ENCODE measurements at places on chromosomes 2 and 18.

- DNase-seq: no peak
Measured at GRCh38 chr2:145691659-145692058, 1171.7 kb upstream of the ZEB2 start.

DNA sequence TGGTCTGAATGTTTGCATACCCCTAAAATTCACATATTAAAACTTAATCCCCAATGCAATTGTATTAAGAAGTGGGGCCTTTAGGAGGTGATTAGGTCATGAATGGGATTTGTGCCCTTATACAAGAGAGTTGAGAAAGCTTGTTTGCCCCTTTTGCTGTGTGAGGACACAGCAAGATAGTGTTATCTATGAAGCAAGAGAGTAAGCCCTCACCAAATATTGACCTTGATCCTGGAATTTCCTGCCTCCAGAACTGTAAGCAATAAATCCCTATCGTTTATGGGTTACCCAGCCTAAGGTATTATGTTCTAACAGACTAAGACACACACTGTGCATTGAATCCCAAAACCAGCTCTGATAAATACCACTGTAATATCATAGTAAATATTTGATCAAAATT is 32.2 kb downstream of the NR4A2 start:
- DNase-seq: no peak

DNA sequence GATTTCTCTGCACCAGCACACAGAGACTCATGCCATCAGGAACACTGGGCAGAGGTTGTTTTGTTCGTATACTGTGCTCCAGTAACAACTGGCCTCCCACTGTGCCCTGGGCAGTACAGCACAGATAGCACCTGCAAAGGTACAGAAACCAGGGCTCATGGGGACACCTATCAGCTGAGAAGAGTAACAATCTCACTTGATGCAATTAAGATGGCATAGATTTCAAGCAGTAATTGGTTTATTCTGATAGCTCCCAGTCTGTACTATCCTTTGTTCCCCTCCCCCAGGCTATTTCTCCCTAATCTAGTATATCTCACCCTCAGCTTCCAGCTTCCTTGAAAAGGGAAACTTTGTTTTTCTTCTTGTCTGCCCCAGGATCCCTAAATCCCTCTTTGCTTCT is 343.9 kb upstream of the MMADHC start:
- no peak for DNase-seq

GRCh38 chr2:227188292-227188691 is 23.9 kb downstream of the COL4A3 start:
- no peak for DNase-seq

DNA sequence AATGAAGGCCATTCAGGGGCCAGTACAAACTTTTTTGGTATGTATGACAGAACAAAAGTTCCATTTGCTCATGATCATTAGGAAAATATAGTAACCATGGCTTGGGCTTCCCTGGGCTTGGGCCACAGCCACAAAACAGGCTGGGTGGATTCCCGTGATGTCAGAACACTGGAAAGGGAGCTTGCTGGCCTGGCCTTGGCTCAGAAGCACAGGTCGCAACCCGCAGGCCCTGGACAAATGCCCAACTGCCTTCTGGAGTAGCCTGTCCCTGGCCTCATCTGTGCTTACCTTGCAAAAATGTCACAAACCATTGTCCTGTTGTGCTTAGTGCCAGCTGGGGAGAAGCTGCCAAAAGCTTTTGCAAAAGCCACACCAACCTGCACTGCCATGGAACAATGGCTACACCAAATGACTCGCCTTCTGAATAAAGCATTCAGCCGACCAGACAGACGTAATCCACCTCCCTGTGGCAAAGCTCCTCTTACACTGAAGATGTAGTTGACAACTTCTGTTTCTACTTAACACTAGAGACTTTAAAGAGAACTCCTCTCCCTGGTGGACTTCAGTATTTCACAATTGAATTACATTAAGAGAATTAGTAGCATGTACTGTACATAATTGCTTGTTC is 125.5 kb downstream of the ANKRD44 start:
- no peak for DNase-seq

DNA sequence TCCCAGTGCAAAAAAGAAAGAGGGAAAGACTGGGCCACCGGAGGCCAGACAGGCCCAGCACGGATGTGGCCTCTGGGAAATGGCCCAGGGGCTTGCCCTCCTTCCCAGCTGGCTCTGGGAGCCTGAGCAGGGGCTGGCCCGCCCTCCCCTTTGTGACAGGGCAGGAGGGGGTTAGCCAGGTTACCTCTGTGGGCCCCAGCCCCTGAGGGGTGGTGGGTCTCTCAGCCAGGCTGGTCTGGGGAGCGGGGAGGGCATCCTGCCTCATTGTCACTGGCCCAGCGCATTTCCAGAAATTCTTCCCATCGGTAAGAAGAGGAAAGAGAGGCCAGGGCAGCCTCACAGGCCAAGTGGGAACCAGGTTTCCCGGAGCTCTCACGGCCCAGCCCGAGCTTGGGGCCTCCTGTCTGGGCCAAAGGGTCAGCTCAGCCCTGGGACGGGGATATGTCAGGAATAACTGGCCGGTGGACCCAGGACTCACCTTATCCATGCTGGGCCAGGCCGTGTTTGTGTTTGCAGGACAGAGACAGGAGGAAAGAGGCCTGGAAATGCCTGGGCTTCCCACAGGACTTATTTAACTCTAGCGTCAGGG is 182.2 kb downstream of the ZFP36L2 start:
- DNase-seq: no peak

GRCh38 chr18:23244401-23244800 is 109.1 kb downstream of the CABLES1 start:
- DNase-seq: no peak

DNA sequence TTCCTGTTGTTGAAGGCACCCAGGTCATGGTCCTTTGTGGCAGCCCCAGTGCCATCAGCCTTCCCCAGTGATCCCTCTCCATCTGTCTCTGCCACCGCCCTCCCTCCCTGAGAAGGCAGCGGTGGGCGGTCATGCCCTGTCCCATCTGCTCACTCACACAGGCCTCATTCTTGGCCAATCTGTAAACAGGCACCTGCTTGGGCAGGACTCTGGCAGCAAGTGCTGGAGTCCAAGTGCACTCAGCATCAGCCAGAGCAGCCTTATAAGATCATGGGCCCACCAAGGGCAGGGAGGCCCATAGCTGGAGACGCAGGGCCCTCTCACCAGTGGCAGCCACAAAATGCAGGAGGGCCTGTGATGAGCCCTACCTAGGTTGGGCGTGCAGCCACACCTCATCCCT is 140.9 kb downstream of the TWIST2 start:
- DNase-seq: no peak

DNA sequence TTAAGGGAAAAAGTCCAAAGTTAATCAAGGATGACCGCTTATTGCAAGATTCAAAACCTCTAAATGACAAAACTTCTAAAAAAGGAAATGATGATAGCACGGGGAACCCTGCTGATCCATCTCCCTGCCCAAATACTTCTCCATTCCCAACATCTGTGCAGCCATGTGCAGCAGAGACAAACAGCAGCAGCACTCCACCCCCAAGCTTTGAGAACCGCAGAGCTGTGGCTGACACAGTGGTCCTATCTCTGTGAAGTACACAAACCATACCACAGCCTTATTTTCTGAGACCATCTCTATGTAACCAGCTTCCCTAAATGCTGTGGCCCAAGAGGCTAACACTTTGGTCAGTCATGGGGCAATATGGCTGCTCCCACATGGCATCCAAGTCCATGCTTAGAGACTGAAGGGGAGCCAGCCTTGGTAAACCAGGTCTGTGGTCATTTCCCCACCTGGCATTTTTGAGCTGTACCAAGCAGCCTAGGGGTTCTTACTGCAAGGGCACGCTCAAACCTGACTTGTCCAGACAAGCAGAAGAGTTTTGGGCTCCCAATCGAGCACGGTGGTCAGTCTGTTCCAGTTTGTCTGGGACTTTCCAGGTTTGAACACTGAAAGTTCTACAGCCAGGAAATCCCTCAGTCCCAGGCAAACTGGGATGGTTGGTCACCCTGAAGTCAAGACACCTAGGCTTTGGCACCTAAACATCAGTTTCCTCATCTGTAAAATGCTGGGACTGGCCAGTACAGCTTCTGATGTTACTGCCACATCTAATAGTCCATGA is 17.1 kb upstream of the NFE2L2 start:
- no peak for DNase-seq

- no peak for DNase-seq
Measured at GRCh38 chr18:44464398-44465180, 216.1 kb upstream of the SETBP1 start.

GRCh38 chr2:3572620-3573019 is 2.4 kb upstream of the RPS7 start:
- no peak for DNase-seq

- DNase-seq: no peak
Measured at GRCh38 chr2:18194161-18194560, 315.7 kb downstream of the KCNS3 start.

DNA sequence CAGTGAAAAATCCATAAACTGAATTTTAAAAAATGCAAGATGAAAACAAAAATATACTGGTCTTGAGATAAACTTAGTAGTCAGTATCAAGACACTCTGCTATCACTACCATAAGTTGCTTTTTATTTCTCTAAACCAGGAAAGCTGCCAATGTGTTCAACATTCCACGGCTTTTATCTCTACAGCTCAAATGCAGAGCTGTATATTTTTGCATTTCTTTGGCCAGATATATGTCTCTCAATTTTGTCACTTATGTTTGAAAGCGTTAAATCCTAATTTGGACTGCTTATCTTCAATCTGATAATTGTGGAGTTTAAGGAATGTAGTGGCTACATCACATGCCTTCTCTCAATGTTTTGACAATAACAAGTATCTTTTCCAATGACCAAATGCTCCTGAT is 609.5 kb downstream of the EPHA4 start:
- DNase-seq: no peak

- no peak for DNase-seq
Measured at GRCh38 chr2:182248362-182248761, 178.5 kb downstream of the PDE1A start.

DNA sequence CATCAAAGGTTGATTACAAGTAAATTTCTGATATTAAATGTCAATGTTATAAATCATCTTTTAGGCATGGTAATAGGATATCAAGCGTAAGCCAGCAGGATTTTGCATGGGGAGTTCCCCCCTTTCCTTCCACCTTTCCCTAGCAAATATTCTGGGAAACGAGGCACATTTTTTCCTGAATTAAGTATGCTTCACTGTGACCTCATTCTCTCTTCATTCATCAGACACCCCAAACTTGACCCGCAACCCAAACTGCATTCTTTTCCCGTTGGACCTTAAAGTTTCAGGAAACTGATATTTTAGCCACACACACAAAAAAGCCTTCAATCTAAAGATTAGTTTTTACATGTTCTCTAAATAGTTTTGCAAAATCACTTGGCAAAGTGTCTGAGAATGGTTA is 214.5 kb upstream of the CTAGE1 start:
- no peak for DNase-seq

- DNase-seq: no peak
Measured at GRCh38 chr18:38368886-38369285, 803.3 kb upstream of the CELF4 start.

DNA sequence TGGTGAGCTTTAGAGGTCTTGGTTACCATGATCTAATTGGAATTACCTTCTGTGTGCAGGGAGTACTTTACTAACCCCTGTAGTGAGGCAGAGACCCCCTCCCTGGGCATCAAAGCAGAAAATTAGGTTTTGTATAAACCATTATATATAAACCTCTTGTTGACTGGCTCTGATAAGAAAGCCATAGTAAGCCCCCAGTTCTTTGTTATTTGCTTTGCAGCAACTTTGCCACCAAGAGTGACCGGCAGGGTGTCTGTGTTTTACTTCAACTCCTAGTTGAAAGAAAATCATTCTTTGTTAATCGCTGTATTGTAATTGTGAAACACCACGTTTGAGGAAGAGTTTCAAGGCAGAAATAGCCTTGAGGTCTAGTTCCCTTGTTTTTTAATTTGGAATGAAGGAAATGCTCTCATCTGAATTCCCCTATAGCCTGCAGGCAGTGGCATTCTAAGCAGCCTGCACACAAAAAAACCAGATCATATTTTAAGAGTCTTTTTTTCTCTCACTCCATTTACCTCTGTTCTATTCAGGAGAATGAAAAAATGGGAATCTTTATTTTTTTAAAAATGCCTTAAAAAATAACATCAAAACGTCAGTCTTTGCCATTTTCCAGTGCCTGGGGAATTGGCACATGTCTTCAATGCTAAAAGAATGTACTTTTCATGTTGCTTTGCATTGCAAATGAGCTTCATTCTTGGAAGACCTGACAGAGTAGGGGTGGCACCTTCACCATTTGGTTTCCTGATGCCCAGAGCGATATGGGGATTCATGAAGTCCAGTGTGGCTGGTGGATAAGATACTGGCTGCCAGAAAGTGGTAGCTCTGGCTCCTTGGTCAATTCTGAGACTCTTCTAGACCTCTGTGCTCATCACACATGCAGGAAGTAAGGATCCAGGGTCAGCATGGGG is 338.1 kb downstream of the SLC4A3 start:
- DNase-seq: no peak

DNA sequence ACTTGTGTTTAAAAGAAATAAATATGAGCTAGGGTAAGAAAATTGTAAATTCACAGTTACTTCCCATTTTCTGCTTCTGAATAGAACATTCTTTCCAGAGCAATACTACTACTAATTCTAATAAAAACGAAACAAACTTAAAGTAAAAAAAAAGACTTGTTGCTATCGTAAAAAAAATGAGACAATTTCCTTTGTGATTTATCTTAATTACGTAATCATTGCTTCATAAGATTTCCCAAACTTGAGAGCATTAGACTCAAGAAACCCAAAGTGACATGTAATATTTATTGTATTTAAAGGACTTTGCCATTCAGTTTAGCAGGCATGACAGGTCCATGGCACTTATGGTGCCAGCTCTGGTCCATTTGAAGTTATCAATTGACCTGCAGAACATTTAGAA is 153.8 kb downstream of the AQP4 start:
- no peak for DNase-seq

- no peak for DNase-seq
Measured at GRCh38 chr2:205914213-205915129, 171.5 kb downstream of the INO80D start.

GRCh38 chr18:12279781-12280531 is 25.8 kb downstream of the CIDEA start:
- no peak for DNase-seq

DNA sequence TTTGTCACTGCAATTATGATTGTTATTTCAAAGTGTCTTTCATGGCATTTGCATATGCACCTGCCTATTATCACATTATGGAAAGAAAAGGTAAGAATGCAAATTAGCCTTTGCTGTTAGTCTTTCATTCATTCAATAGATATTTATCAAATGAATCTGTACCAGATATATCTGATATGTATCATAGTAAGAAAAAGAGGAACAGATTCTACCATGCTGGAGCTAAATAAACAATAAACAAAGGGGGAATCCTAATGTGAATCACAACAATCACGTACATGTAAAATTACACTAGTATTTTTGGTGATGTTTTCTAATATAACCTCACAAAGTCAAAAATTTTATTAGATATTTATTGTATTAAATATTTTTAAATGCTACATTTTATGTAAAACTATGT is 446.4 kb downstream of the THSD7B start:
- DNase-seq: no peak

DNA sequence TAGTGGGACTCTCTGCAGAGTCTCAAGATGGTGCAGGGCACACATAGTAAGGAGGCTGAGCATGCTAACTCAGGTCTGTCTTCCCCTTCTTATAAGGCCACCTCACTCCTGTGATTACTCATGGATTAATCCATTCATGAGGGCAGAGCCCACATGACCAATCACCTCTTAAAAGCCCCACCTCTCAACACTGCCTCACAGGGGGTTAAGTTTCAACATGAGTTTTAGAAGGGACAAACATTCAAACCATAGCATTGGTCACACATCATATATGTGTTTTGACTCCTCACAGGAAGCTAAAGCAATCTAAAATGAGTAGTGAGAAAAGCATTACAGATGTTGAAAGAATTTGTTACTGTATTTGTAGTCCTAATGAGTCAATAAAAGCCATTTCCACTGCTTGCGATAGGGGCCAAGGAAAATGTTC is 57.5 kb downstream of the DTNA start:
- DNase-seq: no peak

Data from esophagus squamous epithelium (tissue), 5 donors.